Stimulated activated CD4-positive, alpha-beta T cell treated with anti-CD3 and anti-CD28 coated beads, Interleukin-15, amount 100 ng/mL, for 48 hours (primary cell): ENCODE measurements at places on chromosomes 16 and 17.

DNA sequence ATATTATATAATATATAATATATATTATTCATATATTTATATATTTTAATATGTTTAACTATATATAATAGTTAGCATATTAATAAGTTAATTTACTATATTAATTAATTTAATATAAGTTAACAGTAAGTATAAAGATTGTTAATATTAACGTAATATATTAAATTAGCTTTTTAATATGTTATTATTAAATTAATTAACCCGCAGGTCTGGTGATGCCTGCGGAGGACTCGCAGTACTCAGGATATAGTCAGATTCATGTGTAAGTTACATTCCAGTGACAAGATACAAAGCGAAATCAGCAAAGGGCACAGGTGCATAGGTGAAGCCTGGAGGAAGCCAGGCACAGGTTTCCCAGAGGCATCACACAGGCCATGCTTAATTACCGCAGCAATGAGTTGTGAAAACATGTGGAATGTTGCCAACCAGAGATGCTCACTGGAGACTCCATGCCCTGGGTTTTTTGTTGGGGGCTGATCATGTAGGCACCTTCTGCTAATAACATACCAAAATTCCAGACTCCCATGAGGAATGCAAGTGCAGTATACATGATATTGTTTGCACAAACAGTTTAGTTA lies 130.4 kb upstream of the MPHOSPH6 start:
- no peak for DNase-seq

DNA sequence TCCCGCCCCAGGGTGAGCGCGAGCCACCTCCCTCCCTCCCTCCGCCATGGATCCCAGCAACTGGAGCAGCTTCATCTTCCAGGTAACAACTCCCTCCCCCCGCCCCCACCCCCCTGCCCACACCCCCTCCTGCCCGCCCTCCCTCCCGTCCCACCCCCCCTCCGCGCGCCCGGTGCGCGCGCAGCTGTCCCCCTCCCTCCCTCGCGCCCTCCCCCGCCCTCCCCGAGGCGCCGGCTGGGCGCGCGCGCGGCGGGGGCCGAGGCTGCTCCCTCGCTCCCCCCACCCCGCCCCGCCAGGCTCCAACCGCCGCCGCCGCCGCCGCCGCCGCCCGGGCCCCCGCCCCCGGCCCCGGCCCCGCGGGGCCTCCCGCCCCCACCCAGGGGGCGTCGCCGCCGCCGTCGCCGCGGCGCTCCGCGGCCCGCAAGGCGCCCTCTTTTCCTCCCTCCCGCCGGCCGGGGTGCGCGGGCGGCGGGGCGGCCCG lies at the start of gene MAZ:
Gene MAZ (plus strand): TSS at position 431 of the 481 bp plus-strand sequence. CDS start 173 bp downstream, outside the sequence.
- DNase-seq, result no peak

DNA sequence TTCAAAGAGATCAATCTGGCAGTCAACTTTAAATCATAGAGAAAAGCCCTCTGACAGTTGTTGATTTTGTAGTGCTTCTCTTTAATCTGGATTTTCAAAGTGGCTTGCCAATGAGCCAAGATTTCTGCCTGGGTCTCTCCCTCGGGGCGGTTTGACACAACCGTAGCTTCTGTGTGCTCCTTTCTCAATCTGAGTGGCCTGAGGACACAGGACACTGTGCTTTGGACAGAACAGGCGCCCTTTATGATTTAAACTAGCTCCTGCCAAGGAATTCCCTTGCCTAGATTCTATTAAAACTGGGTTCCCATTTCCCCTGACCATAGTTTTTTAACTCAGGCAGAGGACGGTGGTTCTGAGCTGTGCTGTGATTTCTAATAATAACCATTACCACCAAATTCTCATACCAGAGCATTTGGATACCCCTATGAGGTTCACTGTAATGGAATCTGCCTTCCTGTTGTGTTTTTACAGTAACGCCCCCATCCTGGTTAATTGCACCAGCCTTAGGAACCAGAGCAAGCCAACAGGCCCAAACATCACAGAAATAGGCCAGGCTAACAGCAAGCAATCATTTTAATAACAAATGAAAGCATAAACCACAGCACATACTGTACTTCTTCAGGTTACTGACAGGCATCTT lies 4.0 kb downstream of the ZFHX3 start:
- no peak for DNase-seq

DNA sequence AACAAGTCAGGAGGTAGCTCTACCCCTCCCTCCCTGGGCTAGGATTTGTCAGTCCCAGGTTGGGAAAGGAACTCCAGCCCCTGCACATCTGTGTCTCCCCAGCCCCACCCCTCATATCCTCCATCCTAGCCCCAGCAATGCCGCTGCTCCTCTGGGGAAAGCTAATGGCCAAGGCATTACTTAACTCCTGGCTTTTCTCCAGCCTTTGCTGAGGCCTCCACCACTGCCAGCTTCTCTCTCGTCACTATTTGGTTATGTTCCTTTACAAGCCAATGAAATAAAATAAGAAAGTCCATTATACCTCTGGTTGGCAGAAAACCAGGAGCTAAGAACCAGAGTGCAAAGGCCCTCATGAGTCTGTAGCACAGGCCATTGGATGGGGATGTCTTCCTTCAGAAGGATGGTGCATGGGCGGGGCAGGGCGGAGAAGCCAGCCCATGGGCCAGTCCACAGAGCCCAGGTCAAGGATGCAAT lies 171.0 kb downstream of the CCDC182 start:
- no peak for DNase-seq

DNA sequence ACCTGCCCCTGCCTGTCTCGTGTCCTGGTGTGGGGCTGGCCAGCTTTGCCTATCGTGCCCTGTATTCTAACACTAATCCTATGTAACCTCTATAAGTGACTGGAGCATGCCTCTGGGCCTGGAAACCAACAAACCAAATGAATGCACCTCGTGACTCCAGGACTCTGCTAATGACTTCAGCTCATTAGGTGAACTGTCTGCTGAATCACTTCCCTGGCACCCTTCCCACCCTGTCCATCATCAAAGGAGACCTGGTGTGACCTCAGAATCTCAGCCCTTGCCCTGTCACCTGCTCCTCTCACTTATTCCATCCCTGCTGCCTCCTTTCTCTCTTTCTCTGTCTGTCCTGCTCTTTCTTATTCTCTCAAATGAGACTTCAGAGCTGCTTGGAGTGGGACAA lies 322.4 kb downstream of the CBLN1 start:
- no peak for DNase-seq

DNA sequence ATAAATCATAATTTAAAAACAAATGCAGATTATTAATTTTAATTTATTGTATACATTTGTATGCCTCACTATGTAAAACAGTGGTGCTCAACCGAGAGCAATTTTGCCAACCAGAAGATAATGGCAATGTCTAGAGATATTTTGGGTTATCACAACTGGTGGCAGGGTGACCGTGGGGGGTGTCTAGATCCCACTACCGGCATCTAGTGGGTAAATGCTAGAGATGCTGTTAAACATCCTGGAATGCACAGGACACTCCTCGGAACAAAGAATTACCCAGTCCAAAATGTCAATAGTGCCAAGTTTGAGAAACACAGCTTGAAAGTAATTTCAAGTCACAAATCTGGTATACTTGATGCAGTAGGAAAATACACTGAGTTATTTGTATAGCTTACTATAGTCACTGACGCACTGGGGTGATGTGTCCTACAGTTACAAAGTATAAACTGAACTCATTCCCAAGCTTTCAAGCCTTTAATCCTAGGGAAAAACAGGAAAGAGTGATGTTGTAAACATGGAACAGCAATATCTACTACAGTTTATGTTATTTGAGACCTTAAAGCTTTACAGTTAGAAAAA lies 133.5 kb downstream of the BRIP1 start:
- no peak for DNase-seq
